COR-L47 (cell line): ENCODE measurements at places on chromosomes 4 and X.
A peak's percentile ranks its signal among the peaks of the same experiment; 100 is the strongest.

DNA sequence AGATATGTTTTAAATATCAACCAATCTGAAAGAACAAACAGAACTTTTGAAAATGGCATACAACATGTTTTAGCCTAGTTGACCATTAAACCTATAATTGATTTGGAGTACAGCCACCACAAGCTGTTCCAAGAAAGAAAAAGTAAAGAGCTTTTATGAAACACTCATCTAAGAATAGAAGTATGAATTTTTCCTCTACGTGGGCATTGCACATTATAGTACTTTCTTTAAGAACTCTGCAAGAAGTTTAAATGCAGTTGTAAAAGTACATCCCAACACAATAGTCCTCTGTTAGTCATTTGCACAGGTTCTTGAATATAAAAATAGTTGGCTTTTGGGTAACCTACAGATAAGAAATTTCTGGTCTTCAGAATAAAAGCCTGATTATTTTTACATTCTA is 933.6 kb upstream of the ADGRL3 start:
- no peak for DNase-seq

DNA sequence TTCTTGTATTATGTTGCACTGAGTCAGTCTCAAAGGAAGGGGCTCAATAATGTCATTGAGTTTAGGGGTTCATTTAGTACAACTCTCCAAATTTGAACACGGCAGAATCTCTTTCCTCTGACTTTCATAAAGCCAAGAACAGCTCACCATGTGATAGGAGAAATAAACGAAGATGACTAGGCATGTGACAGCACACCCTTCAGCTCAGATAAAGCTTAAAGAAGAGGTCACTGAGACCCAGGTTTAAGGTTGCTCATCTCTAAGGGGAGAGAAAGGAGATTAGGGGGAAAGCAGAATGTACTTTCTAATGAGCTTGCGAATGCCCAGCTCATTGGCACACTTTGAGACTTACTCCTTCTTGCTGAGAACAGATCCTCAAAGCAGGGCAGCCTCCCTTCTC is 89.0 kb downstream of the PLAC1 start:
- no peak for DNase-seq

DNA sequence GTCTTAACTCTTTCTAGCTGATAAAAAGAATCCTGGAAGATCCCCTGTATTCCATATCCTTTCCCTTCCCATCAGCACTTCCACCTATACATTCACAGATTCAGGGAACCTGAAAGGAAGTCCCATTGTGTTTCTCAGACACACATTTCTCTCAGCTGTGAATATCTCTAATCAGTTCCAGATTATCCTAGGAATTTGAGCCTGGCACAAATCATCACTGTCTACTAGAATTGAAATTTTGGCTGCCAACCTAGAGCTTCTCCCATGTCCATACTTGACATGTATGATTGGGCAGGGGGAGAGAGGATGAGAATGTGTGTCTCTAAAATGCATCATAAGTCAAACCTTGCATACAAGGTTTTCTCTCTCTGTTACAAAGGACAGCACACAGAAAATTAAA is 53.1 kb downstream of the NDST3 start:
- DNase-seq, result no peak

DNA sequence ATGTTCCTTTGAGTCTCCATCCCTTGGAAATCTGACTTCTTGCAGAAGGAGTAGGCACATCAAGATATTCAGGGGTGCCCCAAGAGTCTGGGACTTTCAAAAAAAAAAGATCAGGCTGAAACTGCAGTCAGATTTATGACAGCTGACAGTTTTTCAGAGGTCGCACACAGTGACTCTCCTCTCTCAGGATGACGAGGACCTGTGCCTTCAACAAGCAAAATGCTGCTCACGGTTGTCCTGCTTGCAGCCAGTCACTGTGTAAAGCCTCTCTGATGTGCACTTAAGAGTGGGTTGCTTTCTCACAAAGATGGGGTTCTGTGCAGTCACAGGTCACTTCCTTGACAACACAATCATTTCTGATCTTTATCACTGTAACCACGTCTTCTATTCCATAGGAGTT is 178.2 kb downstream of the PTTG2 start:
- DNase-seq, result no peak

GRCh38 chr4:65190780-65191179 is 479.5 kb downstream of the EPHA5 start:
- DNase-seq, result no peak

DNA sequence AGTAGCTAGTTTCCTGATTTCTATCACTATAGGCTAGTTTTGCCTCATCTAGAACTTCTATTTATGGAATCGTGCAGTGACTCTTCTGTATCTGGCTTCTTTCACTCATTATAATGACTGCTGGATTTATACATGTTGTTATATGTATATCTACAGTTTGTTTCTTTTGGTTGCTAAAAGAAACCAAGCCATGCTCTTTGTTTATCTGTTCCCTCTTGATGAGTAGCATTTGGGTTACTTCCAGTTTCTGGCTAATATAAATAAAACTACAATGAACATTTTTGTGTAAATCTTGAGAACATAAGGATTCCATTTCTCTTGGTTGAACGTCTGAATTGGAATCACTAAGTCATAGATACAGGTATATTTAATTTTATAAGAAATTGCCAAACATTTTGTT is 73.9 kb downstream of the ARHGAP24 start:
- DNase-seq, result no peak

DNA sequence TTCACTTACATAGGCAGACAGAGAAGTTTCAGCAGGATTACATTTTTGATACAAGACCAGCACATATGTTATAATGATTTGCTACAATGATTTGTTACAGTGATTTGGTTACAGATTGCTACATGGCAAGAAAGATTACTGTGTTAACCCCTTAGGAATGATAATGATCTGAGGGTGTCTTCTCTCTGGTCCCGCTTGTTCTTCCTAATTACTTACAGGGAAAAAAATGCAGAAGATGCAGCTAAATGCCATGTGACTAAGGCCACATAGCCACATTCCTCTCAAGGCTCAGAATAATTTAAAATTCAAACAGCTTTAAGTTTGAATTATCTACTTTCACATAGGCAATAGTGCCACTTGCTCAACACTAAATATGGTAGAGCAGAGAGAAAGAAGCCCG is 9.7 kb upstream of the LAP3 start:
- DNase-seq, result no peak

GRCh38 chr4:27714073-27714472 is 853.4 kb downstream of the STIM2 start:
- DNase-seq, result peak; percentile 82

GRCh38 chr4:118765399-118765798 is 70.5 kb downstream of the SEC24D start:
- no peak for DNase-seq

DNA sequence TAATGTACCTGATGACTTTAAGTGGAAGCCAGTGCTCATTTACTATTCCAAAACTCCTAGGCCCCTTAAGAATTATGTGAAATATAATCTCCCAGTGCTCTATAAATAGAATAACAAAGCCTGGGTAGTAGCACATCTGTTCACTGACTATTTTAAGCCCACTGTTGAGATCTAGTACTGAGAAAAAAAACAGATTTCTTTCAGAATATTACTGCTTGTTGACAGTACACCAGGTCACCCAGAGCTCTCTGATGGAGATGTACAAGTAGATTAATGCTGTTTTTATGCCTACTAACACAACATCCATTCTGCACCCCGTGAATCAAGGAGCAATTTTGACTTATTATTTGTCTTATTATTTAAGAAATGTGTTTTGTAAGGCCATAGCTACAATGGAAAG is 75.7 kb downstream of the FAM47C start:
- DNase-seq, result no peak

DNA sequence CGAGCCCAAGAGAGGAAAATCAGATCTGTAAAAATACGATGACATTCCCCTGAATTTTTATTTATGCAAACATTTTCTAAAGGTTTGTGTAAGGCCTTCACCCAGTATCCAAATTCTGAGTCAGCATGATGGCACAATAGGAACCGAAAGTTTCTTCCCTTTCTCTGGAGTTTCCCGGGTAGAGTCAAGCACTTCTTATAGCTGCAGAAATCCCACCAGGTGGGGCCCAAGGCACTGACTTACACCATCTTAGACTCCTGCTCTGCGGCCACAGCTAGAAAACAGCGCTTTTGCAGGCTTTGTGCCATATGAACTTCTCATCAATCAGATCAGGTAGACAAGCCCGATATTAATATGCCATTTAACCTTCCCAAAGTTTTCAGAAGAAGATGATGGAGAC is 13.4 kb downstream of the LEF1 start:
- DNase-seq, result no peak
